ENCODE measurements at places on chromosomes 1 and 21. TPM values are rescaled to one million over a fixed set of nuclear protein-coding genes. Genes with fewer than 3 reads are reported as not detected.

GRCh38 chr21:17438635-17439034, 74.2 kb upstream of the CXADR start:
- DNase-seq: no peak

GRCh38 chr1:18249631-18250030, 142.0 kb downstream of the IGSF21 start:
- DNase-seq: no peak

Gene ATAD3C
- not detected for total RNA-seq

Gene GJB5
- not detected for total RNA-seq

Gene FMO1
- not detected for total RNA-seq
